ENCODE measurements at places on chromosomes 2 and 18. TPM values are rescaled to one million over a fixed set of nuclear protein-coding genes. Genes with fewer than 3 reads are reported as not detected.

Gene PFN4
- total RNA-seq, result 0.28 TPM

Gene PTPN4
- total RNA-seq, result 19.2 TPM

Gene OSBPL1A
- 50.3 TPM for total RNA-seq

Gene IL37
- not detected for total RNA-seq

Gene INPP5D
- under 0.01 TPM for total RNA-seq

Gene DSC3
- total RNA-seq, result under 0.01 TPM

Gene ASXL3
- total RNA-seq, result under 0.01 TPM

Gene STON1
- total RNA-seq, result 5.7 TPM

Gene BBS5
- total RNA-seq, result 1.4 TPM

Gene SLC19A3
- not detected for total RNA-seq

Gene KIAA2012
- total RNA-seq, result under 0.01 TPM

Gene NAT8
- total RNA-seq, result not detected

Gene AP1S3
- 5.8 TPM for total RNA-seq

Gene TTN
- total RNA-seq, result 0.18 TPM

Gene CREG2
- not detected for total RNA-seq

All from IMR-90 (cell line).